Natural killer cell (primary cell): ENCODE measurements at places on chromosomes 7 and 10.

DNA sequence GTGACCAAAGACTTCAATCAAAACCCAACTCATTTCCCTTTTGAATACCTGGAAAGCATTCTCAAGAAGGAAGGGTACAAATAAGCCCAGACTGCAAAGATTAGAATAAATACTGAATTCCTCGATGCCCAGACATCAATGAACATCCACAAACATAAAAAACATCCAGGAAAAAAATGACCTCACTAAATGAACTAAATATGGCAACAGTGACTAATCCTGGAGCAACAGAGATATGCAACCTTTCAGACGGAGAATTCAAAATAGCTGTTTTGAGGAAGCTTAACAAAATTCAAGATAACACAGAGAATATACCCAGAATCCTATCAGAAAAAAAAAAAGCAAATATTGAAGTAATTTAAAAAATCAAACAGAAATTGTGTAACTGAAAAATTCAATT is 43.2 kb downstream of the PCLO start:
- no peaks in the 10 kb centered on the region for H3K36me3 ChIP-seq
- H3K4me1 ChIP-seq, result no peaks in the 10 kb centered on the region
- no peak overlapping the region for H3K27ac ChIP-seq
- no peak for DNase-seq

DNA sequence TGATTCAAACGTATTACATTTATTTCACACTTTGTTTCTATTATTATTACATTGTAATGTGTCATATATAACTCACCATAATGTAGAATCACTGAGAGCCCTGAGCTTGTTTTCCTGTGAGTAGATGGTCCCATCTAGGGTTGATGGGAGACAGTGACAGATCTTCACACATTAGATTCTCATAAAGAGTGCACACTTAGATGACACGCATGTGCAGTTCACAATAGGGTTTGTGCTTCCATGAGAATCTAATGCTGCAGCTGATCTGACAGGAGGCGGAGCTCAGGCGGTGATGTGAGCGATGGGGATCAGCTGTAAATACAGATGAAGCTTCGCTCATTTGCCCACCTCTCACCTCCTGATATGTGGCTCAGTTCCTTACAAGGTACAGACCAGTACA is 36.1 kb downstream of the BMPER start:
- H3K27me3 ChIP-seq, result no peaks in the 10 kb centered on the region
- H3K36me3 ChIP-seq, result no peaks in the 10 kb centered on the region
- no peak overlapping the region for H3K4me3 ChIP-seq
- no peak overlapping the region for H3K27ac ChIP-seq

- H3K27me3 ChIP-seq, result no peaks in the 10 kb centered on the region
- H3K27ac ChIP-seq, result no peak overlapping the region
- peaks cover 9% of the 10 kb centered on the region for H3K4me1 ChIP-seq
- no peak overlapping the region for H3K4me3 ChIP-seq
These were observed 22.0 kb upstream of the SRRM3 start for GRCh38 chr7:76179686-76180085.

- H3K4me3 ChIP-seq, result no peak overlapping the region
- H3K4me1 ChIP-seq, result peaks cover 54% of the 10 kb centered on the region
- DNase-seq, result no peak
- no peaks in the 10 kb centered on the region for H3K27me3 ChIP-seq
- H3K27ac ChIP-seq, result no peak overlapping the region
These were observed 3.6 kb downstream of the OPTN start for GRCh38 chr10:13103554-13103953.
